Upper lobe of right lung (tissue), 1 donor: ENCODE measurements at places on chromosomes 5 and 9.

GRCh38 chr5:15388866-15389265 is 111.1 kb upstream of the FBXL7 start:
- DNase-seq = no peak

DNA sequence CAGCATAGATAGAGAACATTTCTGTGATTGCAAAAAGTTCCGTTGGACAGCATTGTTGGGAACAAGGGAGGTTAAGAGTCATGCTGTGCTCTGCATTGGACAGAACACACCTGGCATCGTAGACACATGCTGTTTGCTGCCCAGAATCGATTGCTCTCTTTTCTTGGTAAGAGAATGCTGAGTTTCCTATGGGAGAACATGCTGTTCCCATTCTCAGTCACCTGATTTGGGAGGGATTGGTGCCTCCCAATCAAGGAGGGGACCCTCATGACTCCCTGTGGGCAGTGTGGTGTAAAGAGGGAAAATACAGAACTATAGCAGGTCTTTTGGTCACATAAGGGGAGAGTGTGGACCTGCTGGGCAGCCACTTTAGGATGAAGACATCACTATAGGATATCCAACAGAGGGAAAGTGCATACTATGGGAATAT is 555.4 kb upstream of the CLINT1 start:
- DNase-seq = no peak

- DNase-seq = no peak
Observed at GRCh38 chr9:92718086-92719001, 46.3 kb downstream of the BICD2 start.

GRCh38 chr9:126805554-126806262 is 868 bp downstream of the ZBTB43 start:
- peak; percentile 79 for DNase-seq

DNA sequence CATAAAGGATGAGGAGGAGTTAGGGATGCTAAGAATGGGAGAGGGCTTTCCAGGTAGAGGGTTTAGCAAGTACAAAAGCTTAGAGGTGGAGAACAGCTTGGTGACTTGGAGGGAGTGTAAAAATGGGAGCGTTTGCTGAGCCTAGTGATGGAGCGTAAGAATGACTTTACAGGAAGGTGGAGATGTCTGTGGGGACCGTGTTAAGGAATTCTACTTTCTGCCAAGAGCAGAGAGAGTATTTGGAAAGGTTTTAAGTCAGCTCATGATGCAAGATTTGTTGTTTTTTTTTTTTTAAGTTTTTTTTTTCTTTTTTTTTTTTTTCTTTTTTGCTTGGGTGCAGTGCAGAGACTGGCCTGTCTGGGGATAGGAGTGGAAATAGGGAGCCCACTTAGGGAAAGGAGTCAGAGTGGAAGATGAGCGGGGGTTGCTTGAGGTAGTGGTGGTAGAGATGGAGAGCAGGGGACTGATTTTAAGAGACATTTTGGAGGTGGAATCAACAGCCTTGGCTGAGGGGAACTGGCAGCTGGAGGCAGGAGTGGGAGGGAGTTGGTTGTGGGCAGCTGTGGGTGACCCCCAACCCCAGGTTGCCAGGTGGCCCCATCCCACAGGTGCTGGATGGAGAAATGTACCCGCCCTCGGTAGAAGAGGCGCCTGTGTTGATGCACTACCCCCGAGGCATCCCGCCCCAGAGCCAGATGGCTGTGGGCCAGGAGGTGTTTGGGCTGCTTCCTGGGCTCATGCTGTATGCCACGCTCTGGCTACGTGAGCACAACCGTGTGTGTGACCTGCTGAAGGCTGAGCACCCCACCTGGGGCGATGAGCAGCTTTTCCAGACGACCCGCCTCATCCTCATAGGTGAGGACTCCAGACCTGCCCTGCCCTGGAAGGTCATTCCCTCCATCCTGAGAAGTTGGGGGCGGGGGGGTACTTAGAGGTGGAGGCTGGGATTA is 12.4 kb downstream of the PTGS1 start:
- DNase-seq = no peak

GRCh38 chr9:86867804-86868313 is 79.4 kb downstream of the GAS1 start:
- DNase-seq = no peak

GRCh38 chr5:124859556-124860290 is 113.3 kb upstream of the ZNF608 start:
- DNase-seq = no peak

DNA sequence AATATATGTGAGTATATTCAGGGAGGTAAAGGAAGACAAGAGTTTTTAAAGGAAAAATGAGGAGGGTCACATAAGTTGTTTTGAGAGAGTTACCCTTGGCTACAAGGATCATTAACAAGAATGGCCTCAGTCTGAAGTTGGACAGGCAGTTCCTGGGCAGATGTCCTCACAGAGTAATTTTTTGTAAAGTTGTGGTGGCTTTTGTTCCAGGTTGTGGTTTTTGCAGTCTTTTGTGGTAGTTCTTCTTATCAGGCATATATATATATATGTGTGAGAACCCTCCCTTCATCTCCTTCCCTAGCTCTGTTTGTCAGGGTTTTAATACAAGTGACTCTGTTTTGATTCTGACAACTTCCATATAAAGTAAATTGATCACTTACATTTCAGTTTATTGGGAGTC is 60.0 kb downstream of the CSNK1G3 start:
- no peak for DNase-seq

DNA sequence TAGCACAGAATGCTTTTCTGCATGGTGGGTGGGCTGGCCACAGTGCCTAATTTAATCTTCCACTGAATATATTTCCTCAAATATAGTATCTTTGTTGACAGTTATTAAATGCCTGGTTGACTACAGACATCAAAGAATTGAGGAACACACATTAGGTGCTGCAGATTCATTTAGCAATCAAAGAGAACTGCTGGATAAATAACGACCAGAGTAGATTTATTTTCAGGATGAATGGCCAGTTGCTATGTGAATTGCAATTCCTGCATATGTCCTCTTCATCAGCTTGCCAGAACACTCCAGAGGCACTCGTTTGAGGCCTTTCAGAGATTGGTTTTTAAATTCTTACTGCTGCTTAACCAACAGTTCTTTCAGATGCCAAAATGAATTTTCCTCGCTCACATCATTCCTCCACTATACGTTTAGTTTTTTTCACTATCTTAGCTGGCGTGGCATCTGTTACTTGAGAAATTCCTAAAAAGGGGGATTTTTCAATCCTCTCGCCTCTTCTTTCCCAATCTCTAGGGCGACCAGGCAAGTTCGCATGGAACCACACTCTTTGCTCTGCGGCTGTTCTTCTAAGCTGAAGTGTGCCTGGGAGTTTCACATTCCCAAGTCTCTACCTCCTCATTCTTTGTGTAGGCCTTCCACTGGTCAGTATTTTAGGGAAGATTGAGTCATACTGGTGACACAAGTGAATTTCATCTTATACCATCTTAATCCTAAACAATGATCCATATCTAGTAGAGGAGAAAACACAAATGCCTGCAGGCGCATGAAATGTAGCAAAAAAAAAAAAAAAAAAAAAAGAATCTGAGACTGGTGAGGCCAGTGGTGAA is 237.1 kb upstream of the NMUR2 start:
- no peak for DNase-seq

DNA sequence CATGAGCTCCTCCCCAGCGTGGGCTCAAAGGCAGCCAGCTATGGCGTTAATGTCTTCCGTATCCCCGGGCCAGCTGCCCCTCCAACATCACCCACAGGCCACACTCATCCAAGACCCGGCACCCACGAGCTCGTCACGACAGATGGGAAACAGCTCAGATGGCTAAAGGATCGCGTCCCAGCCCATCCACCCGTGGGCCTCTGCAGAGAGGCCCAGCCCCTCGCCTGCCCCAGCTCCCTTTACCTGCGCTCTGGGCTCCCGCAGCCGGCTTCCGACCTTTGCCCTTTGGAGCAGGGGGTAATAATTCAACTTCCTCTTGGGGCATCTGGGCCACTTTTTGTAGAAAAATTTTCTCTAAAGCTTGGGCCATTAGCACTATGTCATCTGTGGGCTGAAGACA is 16.5 kb downstream of the BRD3 start:
- DNase-seq = no peak

DNA sequence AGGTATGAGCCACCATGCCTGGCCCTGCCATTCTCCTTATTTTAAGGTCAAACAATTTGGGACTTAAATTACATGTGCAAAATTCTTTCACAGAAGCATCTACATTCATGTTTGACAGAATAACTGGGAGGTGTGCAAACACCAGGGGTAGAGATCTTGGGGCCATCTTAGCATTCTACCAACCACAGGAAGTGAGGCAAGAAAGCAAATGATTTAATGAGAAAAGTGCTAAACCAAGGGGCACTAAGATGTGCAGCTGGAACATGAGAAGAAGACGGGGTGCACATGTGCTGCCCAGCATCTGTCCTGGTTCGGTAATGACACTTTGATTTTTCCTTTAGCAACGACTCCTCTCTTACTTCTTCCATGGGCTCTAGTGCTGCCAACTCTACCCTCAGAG is 1.2 kb upstream of the F12 start:
- no peak for DNase-seq

- DNase-seq = no peak
Observed at GRCh38 chr5:74581988-74582365, 58.6 kb downstream of the ENC1 start.

DNA sequence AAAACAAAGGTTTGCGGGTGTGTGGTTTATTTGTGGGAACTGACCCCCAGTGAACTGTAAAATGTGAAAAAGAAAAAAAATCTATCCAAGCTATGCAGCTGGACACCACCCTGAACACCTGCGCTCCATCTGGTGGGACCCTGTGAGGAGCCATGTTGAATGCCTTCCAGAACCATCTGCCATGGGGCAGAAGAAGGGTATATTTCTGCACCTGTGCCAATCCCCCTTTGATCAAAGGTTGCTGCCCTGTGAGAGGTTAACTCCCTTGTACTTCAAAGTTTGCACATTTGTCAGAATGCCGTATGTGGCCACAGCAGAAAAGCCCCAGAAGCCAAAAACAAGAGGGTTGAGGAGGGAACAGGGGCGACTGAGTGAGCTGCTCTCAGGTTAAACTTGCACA is 148.5 kb upstream of the ALDH1B1 start:
- no peak for DNase-seq

DNA sequence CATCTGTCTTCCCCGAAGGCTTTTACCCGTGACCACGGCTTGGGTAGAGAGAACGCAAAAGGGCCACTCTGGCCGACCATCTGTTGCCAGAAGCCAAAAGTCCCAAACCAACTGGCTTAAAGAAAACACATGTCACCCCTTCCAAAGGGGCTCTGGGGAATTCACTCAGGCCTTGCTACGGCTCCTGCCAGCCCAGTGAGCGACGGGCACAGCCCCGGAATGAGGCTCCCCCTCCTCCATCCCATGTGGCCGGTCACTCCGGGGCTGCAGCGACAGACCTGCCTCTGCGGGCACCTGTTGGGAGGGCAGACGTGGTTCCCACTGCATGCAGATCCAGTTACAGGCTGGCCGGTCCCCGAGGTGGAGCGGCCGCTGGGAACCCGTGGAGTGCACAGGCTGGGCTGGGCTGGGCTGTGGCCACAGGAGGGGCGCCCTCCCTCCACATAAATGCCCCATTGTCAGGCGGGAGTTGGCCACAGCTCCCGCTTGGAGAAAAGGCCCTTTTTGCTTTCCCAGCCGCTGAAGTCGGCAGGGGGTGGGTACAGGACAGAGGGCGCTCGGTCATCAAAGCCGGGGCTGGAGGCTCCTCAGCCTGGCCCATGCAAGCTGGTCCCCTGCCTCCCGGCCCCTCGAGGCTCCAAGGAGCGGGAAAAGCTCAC is 19.9 kb downstream of the NOTCH1 start:
- peak; percentile 79 for DNase-seq

DNA sequence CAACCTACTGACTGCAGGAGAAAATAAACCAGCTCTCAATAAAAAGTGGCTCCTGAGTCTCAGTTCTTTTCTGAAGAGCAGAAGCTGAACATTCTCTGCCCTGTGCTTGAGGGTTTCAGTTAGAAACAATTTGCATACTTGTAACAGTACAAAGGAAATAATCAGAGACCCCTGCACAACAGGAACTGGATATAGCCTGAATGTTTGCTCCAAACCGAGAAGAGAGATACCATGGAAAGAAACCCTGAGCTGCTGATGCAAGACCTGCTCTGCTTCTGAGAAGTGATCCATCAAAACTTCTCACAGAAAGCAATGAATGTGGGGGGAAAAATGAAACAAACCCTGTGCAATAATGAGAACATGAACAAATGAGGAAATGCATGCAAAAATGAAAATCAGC is 592.9 kb downstream of the SEMA5A start:
- DNase-seq = no peak

DNA sequence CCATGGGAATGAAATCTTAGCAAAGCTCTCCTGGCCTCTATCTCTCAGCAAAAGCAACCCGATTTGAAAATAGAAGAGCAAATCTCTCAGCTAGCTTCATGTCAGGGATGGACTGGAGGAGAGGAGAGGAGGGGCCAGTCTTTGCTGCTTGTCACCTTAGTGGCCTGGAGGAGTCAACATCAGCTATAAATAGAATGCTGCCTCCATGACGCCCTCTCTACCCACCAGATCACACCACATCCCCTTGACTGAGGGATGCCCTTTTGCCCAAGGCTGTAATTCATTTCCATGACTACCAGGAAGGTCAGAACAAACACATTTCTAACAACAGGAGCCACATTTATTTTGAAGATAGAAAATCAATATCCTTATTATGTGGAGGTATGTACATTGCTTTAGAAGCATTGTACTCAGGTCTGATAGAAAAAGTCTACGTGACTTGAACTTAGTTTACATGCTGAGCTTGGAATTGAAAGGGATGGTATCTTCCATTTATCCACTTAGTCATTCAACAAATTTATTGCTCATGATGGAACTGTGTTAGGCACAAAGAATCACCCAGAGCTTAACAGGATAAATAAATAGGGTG is 92.4 kb upstream of the LIFR start:
- DNase-seq = no peak

- no peak for DNase-seq
Observed at GRCh38 chr5:34016222-34016621, 8.4 kb upstream of the AMACR start.

- DNase-seq = no peak
Observed at GRCh38 chr5:149317281-149318048, 27.8 kb upstream of the GRPEL2 start.

- DNase-seq = no peak
Observed at GRCh38 chr5:68214482-68215207, 911 bp upstream of the PIK3R1 start.

DNA sequence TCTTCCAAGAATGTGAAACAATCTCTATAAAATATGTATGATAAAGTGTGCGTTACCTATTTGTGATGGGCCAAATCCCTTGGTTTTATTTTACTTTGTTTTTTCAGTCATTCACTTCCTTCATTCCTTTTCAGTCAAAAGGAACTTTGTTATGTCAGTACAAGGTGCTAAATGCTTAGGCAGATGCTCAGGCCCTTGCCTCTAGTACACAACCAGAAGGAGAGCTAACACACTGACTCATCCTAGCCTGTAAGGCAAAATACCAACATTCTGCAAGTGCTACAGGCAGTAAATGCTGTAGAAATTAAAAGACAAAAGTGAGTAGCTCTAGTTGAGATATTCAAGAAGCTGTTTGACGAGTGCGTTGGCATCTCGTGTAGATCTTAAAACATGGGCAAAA is 49.4 kb downstream of the TRPM6 start:
- DNase-seq = no peak

DNA sequence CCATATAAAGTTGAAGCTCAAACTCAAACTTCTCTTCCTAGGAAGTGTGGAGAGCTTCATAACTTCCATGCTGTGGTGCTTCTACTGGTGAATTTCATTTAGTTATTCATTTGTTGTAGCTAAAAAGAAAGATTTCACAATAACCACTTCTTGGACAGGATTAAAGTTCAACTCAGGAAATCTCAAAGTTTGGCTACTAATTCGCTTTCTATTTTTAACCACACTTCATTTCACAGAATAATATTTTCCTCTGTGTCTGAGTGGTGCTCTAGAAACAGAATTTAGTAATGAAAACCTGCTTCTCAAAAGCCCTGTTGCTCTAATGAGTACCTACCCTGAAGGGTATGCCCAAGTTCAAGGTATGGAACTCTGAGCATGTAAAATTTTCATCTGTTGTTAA is 73.9 kb downstream of the ACTBL2 start:
- DNase-seq = no peak
